ENCODE measurements at places on chromosomes 5 and 9.

GRCh38 chr5:125125031-125125823 is 378.8 kb upstream of the ZNF608 start:
- DNase-seq: no peak

DNA sequence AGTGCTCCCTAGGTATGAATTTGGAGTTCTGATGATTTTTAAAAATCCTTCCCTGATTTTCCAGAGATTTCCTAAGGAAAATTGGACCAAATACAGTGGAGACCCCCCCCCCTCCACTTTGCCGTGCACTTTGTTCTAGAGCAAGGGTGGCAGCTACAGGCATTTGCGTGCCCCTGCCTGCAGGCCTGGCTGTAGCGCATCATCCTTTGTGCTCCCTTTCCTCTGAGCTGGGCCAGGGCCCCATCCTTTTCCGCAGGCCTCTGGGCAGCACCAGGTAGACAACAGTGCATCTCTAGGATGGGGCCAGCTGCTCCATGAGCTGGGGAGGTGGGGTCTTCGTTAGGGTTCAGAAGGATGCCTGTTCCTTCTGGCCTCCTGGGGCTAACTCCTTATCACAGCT is 39.6 kb downstream of the TRIO start:
- DNase-seq: no peak

DNA sequence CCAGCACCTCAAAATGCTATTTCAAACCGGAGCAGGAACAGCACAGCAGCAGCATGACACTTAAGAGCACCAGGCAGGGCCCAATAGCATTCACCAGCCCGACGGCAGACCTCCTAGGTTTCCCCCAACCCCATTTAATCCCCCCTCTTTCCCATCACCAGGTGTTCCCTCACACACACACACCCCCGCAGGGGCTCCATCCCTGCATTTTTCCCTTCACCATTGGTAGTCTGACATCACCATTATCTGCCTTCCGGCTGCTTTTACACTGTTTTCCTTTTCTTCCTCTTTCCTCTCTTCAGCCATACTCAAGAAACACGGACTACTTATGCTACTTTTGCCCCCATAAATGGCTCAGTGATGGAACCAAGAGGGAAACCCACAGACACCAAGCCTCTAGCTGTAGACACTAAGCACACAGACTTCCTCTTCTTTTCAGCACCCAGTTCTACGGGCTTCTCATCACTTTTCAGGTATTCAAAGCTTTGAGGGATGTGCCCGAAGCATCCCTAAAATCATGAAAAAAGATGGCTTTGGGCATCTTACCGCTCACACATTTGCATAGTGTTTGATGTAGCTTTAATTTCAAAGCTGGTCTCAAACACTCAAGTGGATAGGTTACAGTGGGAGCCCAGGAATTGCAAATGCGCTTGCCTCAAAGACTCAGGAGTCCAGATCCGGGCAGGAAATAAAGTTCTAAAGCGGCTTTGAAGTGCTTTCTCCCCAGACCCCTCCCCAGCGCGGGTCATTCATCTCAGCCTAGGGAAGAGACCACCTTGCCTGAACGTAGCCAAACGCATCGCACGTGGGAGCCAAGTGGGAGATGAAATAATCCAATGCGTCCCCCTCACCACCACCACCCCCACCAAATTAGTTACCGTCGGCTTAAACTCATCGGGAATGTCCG is 141.5 kb downstream of the TSSK1B start:
- no peak for DNase-seq

- DNase-seq: no peak
Measured at GRCh38 chr9:2758898-2759510, 41.7 kb downstream of the KCNV2 start.

DNA sequence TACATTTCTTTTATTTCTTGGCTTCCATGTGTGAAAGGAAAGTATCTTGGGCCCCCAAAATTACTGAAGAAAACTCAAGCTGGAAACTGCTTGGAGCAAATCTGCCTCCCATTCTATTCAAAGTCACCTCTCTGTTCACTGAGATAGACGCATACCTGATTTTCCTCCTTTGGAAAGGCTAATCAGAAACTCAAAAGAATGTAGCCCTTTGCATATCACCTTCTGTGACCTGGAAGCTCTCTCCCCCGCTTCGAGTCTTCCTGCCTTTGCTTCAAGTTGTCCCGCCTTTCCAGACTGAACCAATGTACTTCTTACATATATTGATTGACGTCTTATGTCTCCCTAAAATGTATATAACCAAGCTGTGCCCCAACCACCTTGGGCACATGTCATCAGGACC is 5.0 kb upstream of the RXFP3 start:
- DNase-seq: no peak

- DNase-seq: no peak
Measured at GRCh38 chr5:113092683-113093082, 116.1 kb downstream of the DCP2 start.

GRCh38 chr5:35096216-35096615 is 48.5 kb upstream of the AGXT2 start:
- no peak for DNase-seq

DNA sequence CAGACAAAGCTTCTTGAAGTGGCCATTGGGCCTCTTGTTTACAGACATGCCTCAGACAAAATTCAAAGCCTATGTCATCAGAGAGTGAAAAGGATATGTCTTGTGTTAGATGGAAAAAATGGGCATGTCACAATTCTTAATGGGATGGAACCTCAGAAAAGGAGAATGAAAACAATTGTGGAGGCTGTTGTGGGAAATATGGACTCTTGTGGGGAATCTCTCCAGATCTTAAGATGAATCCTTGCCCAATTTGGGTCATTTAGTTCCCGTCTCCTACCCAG is 19.5 kb downstream of the SLC22A5 start:
- DNase-seq: no peak

DNA sequence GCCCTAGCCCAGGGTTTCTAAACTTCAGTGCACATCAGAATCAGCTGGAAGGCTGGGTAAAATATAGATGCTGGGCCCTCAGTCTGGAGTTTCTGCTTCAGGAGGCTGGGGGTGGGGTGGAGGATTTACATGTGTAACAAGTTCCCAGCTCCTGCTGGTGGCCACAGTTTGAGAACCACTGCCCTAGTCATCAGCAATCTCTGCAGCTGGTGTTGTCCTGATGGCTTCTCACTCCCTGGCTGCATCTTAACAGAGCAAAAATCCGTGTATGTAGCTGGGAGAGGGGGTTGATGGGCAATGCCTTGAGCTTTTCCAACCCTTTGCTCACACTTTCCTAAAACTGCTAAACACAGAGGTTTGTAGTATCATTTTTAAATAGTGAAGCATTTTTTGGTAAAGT is 186.0 kb upstream of the KLF9 start:
- no peak for DNase-seq

GRCh38 chr5:181170996-181171395 is 23.6 kb downstream of the OR2V2 start:
- DNase-seq: no peak

DNA sequence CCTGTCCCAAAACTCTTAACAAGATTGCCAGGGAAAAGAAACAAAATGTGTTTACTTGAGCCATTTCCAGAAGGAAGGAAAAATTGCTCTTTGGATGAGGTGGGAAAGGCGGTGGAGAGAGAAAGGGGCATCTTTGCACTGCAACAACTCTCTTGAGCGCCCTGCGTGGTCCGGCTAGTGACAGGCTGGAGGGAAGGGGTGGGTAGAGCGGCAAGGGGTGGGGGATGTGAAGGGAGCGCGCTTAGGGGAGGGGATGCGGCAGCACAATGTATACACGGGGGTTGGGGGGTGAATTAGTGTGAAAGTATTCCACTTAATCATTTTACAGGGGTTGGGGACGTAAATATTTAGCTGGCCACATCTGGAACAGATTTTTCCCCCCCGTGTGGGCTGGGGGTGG is 1.3 kb downstream of the FGF10 start:
- DNase-seq: no peak

GRCh38 chr5:36239370-36240293 is 2.1 kb downstream of the NADK2 start:
- no peak for DNase-seq

DNA sequence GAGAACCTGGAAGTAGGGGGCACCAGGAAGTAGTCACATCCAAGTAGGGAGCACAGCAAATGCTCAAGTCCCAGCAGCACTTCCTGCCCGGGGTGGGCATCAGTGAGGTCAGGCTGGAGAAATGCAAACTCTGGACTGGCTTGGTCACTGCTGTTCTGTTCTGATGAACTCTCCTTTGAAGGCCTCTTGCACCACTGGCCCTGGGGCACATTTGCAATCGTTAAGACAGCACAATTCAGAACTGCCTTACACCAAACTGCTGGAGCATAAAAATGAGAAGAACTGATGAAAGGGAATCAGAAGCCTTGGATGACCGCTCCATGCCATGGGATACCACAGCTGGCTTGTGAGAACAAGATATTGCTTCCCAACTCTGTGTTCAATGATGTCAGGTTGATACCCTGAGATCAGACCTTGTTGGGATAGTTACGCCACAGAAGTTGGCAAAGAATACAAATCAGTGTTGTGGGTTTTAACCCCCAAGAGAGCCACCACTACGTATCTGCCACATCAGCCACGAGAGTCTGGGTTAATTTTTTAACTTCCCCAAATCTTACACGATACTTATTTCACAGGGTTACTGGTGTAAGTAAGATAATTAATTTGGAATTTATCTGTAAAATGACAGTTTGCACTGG is 42.3 kb upstream of the ZSWIM6 start:
- DNase-seq: no peak

GRCh38 chr9:35116539-35116897 is 856 bp upstream of the ATOSB start:
- no peak for DNase-seq

DNA sequence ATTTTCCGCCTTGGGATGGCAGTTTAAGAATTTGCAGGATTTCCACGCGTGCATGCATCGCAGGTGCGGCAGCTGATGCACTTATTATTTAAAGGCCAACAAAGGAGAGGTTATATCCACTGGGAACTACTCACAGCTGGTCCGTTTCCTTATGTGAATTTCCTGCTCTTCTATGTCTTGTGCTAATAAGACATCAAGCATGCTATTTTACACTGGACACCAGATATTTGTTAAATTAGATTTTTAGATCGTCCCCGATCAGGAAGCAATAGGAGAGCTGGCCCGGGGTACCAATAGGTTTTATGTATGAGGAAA is 476 bp upstream of the DTWD2 start:
- DNase-seq: no peak

- DNase-seq: no peak
Measured at GRCh38 chr9:38017149-38017884, 51.7 kb downstream of the SHB start.

- DNase-seq: no peak
Measured at GRCh38 chr9:116541402-116541801, 145.7 kb upstream of the TRIM32 start.

DNA sequence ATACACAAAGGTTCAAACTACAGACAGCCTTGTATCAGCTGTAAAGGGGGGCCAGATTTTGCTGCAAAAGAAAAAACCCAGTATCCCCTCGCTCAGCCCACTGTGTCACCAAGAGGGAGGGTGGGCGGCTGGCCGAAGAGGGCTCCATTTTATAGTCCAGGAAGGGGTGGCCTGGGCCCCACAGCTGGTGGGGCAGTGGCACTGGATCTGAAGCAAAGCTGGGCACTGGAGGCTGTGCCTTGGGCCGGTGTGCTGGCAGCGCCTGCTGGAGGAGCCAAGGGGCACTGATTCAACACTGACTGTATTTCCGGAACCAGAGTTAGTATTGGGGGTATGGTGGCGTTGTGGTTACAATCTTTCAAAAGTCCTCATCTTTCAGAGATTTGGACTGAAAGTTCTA is 9.1 kb downstream of the BRD3 start:
- DNase-seq: no peak

DNA sequence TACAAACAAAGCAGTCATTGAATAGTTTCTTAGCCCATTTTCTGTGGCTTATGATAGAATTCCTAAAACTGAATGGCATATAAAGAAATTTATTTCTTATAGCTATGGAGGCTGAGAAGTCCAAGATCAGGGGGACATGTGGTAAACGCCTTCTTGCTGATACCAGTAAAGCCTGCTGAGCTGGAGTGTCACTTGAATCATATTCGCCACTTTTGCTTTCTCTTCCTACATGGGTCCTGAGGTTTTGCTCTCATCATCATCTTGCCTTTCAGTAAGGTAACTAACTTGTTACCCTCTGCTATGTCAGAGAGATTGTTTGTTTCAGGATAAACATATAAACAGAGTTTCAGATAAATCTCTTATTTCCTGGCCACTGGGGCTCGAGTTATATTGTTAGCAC is 203.3 kb upstream of the DMRT1 start:
- DNase-seq: no peak

GRCh38 chr5:95241161-95241560 is 43.7 kb downstream of the MCTP1 start:
- no peak for DNase-seq

GRCh38 chr5:78003919-78004318 is 227.8 kb upstream of the TBCA start:
- DNase-seq: no peak

DNA sequence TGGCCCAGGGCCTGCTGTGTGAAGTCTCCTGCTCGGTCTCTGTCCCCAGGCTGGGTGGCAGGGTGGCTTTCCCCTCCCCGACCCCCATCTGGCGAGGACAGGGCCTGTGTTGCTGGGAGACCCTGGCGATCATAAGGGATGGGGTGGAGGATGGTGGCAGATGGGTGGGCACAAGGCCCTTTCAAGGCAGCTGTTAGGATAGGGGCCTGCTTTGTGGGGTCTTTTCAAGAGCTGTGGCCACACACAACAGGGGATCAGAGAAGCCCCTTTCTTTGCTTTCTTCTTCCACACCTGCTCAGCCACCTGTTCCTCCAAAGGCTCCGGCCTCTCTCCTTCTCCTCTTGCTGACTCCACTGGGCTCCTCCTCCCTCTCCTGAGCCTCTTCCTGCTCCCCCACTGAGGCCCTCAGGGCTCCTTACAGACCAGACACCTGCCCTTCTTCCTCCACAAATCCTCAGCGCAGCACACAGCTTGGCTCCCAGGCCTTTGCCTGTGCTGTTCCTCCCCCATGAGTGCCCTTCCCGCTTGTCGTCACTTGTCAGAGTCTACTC is 15.0 kb upstream of the NEURL1B start:
- no peak for DNase-seq

DNA sequence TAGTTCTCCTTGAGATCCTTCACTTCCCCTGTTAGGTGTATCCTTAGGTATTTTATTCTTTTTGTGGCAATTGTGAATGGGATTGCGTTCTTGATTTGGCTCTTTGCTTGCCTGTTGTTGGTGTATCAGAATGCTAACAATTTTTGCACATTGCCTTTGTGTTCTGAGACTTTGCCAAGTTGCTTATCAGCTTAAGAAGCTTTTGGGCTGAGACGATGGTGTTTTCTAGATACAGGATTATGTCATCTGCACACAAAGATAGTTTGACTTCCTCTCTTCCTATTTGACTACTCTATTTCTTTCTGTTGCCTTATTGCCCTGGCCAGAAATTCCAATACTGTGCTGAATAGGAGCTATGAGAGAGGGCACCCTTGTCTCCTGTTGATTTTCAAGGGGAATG is 609.4 kb upstream of the COX7C start:
- no peak for DNase-seq

DNA sequence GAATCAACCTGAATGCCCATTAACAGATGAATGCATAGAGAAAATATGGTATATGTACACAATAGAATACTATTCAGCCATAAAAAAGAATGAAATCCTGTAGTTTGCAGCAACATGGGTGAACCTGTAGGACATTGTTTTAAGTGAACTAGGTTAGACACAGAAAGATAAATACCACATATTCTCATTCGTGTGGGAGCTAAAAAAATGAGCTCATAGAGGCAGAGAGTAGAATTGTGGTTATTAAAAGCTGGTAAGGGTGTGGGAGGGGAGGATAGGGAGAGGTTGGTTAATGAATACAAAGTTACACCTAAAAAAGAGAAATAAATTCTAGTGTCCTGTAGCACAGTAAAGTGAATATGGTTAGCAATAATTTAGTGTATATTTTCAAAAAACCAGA is 23.5 kb downstream of the PTTG1 start:
- DNase-seq: no peak
